Hypothalamus (tissue), 51 donors: ENCODE measurements at places on chromosomes 7 and 10.

DNA sequence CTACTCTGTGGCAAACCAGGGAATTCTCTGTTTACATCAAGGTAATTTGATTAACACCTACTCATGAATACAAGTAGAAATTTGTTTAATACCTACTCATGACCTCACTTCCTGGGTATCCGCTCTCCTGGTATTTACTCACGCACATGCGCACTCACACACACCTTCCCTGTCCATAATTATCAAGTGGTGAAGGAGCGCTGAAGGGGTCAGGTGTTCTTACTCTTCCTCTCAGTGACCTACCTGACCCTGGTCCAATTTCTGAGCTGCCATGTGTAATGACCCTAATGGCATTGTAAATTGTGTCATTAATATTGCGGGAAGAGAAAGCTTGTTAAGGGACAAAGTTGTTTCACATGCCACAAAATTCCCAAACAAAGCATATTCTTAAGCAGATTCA lies 41.3 kb upstream of the TRIL start:
- no peak for DNase-seq

DNA sequence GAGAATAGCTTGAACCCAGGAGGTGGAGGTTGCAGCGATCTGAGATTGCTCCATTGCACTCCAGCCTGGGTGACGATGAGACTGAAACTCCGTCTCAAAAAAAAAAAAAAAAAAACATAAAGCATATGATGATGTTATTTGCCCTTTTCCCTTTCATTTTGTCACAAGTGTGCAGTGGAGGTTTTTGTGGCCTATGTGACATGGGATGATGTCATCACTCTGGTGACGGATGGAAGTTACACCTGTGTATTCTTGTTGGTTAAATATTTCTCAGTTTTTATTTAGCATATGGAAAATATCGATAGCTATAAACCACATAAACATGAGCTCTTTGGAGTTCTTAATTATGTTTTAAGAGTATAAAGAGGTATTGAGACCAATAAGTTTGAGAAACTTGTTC lies 71.8 kb upstream of the EMX2 start:
- no peak for DNase-seq

GRCh38 chr7:102260856-102261255 lies 25.8 kb upstream of the SH2B2 start:
- peak; percentile 40 for DNase-seq

DNA sequence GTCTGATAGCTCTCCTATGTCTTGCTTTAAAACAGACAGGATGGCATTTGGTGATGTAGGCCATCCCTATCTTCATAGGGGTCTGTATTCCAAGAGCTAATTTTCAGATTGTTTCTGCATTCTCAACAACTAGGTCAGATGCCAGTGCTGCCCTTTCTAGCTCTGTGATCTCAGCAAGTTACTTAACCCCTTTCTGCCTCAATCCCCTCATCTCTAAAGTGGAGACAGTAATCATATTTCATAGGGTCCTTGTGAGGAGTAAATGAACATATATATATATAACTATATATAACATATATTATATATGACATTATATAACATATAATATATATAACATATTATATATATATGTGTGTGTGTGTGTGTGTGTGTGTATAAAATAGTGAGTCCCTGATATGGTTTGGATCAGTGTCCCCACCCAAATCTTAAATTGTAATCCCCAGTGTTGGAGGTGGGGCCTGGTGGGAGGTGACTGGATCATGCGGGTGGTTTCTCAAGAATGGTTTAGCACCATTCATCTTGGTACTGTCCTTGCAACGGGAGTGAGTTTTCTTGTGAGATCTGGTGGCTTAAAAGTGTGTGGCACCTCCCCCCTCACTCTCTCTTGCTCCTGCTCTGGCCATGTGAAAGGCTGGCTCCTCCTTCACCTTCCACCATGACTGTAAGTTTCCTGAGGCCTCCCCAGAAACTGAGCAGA lies 45.2 kb downstream of the HIPK2 start:
- no peak for DNase-seq
